ENCODE measurements at places on chromosomes 4 and X.

- DNase-seq, result no peak
These were observed 353.5 kb upstream of the CXorf51B start for GRCh38 chrX:146456058-146456457.

- no peak for DNase-seq
These were observed 118.0 kb downstream of the PDE5A start for GRCh38 chr4:119510395-119511149.

GRCh38 chrX:145856181-145856580 lies 38.6 kb downstream of the SLITRK2 start:
- no peak for DNase-seq

GRCh38 chr4:76523593-76523992 lies 88.6 kb downstream of the SHROOM3 start:
- DNase-seq, result no peak

GRCh38 chrX:72141372-72142004 lies 9.8 kb upstream of the RTL5 start:
- no peak for DNase-seq

GRCh38 chrX:50648156-50648555 lies 165.8 kb downstream of the SHROOM4 start:
- no peak for DNase-seq

GRCh38 chrX:66680451-66680850 lies 41.6 kb upstream of the EDA2R start:
- no peak for DNase-seq

- DNase-seq, result no peak
These were observed 90.3 kb upstream of the TEX13D start for GRCh38 chrX:124242131-124242530.
